ENCODE measurements at places on chromosomes 4 and X.

DNA sequence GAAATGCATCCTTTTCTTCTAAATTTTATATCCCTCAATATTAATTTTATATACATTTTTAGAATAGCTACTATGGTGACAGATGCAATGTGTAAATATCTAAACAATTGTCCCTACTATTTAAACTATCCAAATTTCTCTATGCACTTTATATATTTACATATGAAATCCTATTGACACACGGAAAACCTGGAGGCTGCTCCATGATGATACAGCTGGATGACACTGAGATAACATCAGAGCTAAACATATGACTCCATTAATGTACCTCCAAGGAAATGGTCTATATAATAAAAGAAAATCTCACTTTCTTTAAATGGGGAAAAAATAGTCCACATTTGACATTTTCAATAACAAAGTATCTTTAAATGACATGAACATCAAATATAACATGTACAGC is 43.7 kb downstream of the DDX60 start:
- DNase-seq = no peak

DNA sequence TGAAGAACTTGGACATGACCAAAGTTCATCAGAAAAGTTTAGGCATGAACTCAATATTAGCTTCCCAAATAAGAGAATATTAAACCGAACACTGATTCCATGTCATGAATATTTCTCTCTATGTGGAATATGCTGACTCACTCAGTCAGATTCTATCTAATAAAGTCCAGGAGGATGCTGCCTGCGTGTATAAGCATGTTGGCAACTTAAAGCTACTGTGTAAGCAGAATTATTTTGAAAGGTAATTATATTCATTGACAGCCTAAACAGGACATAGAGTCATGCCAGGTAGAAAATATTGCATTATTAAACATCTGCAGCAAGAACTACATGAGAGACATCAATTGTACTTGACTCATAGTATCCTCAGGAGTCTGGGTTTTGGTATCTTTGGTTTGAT is 367.9 kb upstream of the SPOCK3 start:
- DNase-seq = no peak

- DNase-seq = no peak
Observed at GRCh38 chr4:169854090-169854489, 96.3 kb upstream of the HPF1 start.

GRCh38 chr4:85986266-85986665 is 373.6 kb downstream of the MAPK10 start:
- DNase-seq = no peak

GRCh38 chr4:139278912-139279759 is 889 bp downstream of the MGARP start:
- peak; percentile 30 for DNase-seq

DNA sequence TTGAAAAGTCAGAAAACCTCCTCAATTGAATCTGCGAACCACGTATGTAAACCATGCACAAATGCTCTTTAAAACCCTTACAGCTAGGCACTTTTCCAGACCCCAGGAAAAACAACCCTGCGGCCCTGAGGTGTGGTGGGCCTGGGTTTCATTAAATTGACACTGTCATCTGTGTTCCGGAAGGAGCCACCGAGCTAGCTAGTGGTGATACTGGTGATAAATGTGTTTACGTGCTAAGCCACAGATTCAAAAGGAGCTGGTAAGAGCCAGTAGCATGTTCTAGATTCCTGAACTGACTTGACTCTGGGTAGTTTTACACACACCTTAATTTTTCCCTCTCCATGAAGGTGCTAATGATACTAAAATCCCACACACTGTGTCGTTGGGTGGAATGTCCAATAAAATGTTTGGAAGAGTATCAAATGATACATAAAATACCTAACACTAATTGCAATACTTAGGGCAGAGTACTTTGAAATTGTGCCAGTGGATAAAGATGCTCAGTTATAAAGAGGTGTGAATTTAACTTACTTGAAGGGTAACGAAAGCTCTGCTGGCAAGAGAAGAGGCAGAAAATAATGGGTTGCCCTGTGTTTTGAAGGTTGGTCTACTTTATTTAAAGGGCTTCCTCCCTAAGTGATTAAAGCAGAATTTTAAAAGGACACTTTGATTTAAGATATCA is 8.5 kb downstream of the SMS start:
- no peak for DNase-seq

DNA sequence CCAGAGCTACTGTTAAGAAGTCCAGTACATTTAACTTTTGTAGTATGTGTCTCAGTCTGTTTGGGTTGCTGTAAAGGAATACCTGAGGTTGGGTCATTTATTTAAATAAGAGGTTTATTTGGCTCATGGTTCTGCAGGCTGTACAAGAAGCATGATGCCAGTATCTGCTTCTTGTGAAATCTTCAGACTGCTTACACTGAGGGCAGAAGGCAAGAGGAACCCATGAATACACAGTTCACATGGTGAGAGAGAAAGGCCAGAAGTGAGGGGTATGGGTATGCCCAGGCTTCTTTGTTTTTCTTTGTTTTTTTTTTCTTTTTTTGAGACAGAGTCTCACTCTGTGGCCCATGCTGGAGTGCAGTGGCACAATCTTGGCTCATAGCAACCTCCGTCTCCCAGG is 6.0 kb upstream of the CISD2 start:
- no peak for DNase-seq

GRCh38 chr4:104971462-104971861 is 175.2 kb upstream of the TET2 start:
- DNase-seq = no peak

DNA sequence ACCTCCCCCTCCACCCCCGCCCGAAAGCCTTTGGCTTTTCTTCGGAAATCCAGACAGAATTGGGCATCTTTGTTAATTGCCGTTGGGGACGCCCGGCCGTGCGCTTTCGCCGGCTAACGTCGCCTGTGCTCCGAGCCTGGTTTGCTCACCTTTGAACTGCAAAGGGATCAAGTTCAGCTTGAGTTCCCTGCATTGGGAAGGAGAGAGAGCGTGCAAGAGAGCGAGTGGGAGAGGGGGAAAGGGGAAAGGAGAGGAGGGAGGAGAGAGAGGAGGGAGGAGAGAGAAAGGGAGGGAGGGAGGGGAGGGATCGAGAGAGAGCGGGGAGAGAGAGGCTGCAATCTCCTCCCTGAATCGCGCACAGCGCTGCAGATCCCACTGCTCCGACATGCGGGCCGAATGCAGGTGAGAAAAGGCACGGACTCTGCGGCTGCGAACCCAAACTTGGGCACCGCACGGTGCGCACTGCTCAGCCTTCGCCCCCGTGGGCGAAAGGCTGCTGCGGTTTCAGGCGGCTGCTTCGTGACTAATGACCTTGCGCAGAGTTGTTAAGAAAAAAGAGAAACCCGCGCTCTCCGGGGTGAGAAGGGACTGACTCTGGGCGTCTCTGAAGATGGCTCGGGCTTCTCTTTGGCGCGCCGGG is at the start of gene PCDH7:
Gene PCDH7 (plus strand): TSS at position 349 of the 640 bp plus-strand sequence. CDS start 1,054 bp downstream, outside the sequence.
- DNase-seq = peak; percentile 41

GRCh38 chr4:167230744-167231143 is 3.5 kb downstream of the SPOCK3 start:
- no peak for DNase-seq

DNA sequence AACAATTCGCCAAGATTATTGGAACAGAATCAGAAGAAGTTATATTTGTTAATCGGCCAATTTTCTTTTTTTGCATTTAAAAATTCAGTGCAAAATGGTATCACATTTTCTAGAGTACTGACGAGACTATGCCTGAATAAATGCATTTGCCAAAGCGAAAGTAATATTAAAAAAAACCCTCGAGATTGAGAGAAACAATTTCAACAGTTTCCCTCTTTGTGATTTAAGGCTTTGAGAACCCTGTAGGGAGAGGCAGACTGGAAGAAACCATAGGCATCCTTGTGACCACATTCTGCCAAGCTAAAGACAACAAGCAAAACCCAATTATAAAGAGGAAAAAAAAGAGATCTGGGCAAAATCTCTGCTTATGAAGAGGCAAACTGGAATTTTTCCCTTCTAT is 218.1 kb upstream of the GK2 start:
- DNase-seq = no peak

DNA sequence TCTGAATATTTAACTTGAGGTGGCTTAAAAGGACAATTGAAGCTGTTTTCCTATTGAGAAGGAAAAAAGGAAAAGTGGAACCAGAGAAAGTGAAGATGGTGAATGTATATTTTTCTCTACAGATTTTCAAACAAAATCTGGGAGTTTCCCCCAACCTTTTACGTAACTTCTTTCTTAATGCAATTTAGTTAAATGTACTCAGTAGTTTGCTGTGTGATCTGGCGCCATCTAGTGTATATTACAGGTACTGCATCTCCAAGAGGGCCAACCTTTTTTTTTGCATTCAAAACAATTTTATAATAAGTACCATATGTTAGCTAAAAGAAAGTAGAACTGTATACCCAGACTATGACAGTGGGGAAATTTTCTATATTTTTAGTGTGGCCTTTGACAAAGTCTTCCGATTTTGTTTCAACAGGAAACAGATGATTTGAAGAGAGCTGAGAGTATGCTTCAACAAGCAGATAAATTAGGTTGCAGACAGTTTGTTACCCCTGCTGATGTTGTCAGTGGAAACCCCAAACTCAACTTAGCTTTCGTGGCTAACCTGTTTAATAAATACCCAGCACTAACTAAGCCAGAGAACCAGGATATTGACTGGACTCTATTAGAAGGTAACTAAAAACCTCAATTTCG is 82.0 kb downstream of the PLS3 start:
- DNase-seq = peak; percentile 11

GRCh38 chr4:16337936-16338335 is 111.7 kb upstream of the TAPT1 start:
- DNase-seq = no peak

- no peak for DNase-seq
Observed at GRCh38 chr4:40908297-40908696, 158.5 kb downstream of the NSUN7 start.

DNA sequence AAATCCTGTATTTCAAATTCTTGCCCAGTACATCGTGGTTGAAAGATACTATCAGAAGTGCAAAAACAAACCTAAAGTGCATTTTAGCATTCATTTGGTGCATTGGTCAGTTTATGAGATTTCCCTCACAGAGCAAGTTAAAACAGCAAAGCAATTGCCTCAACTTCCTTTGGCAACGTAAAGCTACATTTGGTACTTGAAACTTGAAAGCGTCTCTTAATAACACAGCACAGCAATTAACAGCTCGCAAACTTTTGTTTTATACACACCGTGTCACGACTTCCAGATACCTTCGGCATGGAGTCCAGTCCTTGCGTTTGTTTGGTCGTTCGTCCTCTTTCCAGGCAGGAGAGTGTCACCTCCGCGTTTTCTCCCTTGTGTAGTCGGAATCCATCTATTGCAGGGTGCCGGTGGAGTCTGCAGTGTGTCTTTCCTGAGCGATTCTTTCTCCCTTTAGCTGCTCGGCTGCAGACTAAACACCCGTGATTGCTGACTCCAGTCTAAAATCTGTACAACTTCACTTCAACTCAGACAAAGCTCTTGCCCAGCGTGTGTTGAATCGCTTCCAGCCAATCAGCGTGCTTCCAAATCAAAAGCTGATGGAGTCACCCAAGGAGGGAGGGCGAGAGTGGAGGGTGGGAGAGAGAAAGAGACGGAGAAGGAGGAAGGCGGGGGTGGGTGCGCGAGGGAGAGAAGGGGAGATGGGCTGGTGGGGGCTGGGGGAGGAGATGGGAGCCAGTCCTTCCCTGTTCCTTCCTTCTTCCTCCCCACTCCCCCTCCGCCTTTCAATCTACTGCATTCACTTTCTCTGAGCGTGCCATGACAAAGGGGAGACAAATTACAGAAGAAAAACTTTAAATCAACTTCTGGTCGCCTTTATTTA is at the start of gene PCDH18:
Gene PCDH18 (minus strand): TSS at position 509 of the 883 bp plus-strand sequence. CDS start 406 bp downstream, at position 103.
- peak; percentile 24 for DNase-seq

GRCh38 chrX:64975491-64975890 is 759 bp downstream of the ZC4H2 start:
- peak; percentile 38 for DNase-seq

DNA sequence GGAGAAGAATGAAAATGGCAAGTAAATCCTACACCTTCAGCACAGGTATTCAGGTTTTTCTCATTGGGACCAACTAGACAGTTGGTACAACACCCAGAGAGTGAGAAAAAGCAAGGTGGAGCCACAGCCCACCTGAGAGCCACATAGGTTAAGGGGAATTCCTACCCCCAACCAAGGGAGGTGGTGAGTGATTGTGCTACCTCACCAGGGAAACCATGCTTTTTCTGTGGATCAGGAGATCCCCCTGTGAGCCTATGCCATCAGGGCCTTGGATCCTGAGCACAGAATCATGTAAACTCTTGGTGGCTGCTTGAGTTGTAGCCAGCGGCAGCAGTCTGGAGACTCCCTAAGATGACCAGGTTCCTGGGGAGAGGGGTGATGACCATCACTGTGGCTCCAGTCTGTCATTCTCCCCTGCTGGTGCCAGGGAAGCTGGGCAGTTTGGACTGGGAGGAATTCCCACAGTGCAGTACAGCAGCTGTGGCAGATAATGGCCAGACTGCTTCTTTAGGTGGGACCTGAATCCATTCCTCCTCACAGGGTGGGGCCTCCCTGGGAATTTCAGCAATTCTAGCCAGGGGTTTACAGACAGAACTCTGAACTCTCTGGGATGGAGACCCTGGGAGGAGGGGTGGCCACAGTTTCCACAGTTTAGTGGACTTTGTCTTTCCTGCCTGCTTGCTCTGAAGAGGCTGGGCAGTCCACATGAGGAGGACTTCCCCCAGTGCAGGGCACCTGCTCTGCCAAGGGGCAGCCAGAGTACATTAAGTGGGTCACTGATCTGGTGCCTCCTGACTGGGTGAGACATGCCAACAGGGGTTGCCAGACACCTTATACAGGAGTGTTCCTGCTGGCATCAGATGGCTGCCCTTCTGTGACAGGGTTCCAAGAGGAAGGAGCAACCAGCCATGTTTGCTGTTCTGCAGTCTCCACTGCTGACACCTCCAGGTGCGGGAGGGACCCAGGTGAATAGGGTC is 43.2 kb downstream of the PARM1 start:
- DNase-seq = no peak

- DNase-seq = no peak
Observed at GRCh38 chr4:40912460-40913184, 162.9 kb downstream of the NSUN7 start.

DNA sequence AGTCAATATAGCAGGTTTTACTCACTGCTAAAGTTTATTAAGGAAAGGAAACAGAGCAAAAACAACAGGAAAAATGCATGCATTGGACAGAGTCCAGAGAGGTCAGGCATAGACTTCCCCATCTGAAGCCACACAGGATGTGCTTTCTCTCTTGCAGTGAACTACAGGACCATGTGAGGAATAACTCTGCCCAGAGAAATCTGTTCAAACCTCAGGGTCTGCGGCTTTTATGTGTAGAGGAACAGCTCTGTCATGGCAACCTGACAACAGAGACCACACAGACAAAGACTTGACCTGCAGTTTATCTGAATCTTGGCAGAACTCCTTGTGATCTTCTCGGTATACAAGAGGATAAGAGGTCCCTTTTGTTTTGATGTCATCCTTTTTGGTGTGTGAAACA is 46.3 kb upstream of the LONRF3 start:
- no peak for DNase-seq

DNA sequence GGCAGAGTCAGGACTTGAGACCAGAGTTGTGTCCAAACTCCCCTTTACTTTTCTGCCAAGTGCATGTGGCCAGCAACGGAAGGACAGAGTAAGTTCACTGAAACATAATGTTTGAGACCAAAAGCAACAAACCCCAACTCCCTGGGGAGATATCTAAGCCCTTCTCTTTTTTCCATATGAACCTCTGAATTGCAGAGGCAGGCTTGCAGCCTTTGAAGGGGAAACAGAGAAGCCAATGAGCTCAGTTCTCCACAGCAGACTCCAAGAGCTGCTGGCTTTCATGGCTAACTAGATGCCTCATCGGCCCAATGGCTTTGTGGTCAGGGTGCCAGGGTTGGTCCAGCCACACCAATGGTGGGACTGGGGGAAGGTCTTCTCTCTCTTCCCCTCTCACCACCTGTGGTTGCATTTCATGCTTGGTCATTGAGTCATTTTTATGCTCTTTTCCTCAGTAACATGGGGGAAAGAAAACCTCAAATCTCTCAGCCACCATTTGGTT is 34.0 kb downstream of the STARD8 start:
- no peak for DNase-seq
